ENCODE measurements at places on chromosomes 11 and 22.

GRCh38 chr11:45384711-45385241 is 98.6 kb upstream of the SYT13 start:
- no peak for DNase-seq

GRCh38 chr11:73413256-73413655 is 37.1 kb downstream of the RELT start:
- DNase-seq, result no peak

DNA sequence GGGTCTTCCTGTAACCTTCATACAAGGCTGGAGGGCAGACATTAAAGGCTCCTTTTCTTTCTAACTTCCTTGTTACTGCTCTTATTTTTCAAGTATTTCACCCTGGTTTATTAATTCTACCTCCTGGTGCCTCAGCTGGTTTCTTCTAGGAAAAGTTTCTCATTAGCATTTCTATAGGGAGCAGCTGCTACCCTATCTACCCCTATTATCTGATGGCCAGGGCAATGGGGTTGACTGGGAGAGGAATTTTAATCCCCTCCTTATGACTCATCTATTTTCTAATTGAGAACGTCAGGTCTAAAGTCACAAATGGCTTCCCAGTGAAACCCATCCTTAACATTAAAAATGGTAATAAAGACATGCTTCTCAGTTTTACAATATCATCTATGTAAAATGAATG is 5.0 kb downstream of the MAP6 start:
- DNase-seq, result no peak

- DNase-seq, result no peak
These were observed 539.6 kb upstream of the LRRC4C start for GRCh38 chr11:41999066-41999465.

DNA sequence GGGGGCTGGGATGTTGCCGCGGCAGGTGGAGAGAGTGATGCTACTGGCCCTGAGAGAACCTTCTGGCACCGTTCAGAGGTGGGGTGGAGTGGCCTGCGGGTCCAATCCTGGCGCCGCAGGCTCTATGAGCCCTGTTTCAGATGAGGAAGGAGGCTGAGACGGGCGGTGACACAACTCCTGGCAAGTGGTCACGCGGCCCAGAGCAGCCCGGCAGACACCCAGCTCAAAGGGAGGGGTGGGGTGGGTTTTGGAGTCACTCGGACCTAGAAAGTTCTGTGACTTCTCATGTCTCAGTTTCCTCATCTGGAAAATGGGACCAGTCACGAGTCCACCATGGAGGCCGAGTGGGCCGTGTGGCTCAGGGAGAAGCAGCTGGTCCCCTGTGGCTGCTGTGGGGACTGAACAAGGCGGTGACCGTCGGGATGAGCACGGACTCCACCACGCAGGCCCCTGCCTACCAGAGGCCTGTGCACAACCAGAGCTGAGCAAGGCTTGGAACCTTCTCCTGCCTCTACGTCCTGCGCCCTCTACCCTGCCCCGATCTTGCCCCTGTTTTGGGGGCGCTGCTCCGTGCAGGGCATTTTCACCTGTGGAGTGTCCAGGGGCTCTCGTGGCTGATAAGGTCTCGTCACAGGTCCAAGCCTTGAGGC is 3.7 kb downstream of the TSPO start:
- DNase-seq, result no peak
